Hematopoietic multipotent progenitor cell treated with erythropoietin and hydrocortisone succinate and interleukin-3 and kit ligand, for 4 days (in vitro differentiated cells): ENCODE measurements at places on chromosomes 2 and 18.

- DNase-seq = peak; percentile 27
Observed at GRCh38 chr2:53235836-53236582, 531.6 kb upstream of the CHAC2 start.

- peak; percentile 43 for DNase-seq
Observed at GRCh38 chr2:28567061-28567471, 71.2 kb downstream of the PLB1 start.

DNA sequence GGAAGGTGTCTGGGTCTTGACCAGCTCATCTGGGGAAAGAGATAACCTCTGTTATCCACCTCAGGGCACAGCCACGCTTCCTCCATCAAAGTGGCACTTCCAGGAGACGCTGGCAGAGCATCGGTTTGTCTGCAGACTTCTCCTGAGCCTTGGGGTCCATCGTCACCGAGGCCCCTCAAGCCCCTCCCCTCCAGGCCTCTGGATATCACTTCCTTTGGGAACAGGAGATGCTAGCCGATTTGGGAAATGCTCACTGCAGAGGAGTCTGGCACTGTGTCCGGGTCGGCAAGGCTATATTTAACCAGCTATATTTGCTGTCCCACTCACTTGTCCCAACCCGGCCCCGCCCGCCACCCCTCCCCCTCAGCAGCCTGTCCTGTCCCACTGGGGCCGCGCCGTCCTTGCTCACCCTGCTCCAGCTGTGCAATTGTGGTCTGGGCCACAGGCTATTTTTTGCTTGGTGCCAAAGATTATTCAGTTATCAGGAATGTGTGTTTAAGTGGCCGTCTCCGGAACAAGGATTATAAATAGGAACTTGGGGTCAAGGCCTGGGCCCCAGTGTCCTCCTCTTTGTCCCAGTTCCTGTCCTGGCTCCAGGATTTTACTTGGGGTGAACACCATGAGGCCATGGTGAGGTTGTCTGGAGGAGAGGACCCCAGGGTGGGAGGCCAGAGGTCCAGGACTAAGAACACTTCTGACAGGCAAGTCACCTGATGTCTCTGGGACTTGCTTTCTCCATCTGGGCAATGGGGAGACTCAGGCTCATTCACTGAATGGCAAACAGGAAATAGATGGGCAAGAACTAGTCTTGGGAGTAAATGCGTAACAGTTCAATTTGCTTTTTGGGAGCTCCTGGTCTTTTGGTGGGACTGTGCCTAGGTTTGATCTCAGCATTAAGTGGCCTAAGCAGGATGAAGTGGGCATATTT is 263.6 kb downstream of the DYSF start:
- DNase-seq = no peak

- no peak for DNase-seq
Observed at GRCh38 chr2:232437195-232437571, 18.8 kb upstream of the ALPI start.

DNA sequence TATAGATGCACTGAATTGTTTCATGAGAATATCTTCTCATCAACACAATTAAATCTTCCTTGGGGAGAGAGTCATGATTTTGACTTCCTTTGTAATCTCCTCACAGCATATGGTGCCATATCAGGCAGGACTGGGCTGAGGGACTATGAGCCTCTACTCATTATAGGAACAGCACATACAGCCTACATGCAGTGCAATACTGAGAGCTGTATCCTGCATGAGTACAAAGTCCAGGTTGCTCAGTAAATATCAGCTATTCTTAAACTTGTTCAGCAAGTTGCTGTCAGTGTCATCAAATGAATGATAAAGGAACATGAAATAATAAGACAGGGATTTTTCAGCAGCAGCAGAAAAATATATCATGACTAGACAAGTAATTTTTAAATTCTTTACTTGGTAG is 10.8 kb downstream of the DLGAP1 start:
- no peak for DNase-seq
